Right renal pelvis (tissue), 4 donors: ENCODE measurements at places on chromosomes 5 and 9. TPM values are rescaled to one million over a fixed set of nuclear protein-coding genes. Genes with fewer than 3 reads are reported as not detected.

IL5 gene
- polyA plus RNA-seq, result 0.18 TPM

DNA sequence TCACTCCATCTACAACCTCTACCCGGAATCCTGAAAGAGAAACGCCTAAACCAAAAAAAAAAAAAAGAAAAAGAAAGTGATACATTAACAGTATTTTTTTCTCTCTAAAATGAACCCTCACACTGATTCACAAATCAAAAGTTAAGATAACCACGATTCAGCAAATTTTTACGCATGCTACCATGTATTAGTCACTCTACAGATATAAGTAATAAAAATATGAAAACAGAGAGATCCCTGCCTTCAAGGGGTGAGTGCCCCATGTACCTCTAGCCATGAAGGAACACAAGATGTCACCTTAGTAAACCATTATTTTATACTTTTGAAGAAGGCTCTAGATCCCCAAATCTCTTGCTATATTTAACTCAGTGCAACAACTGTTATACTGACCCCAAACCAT is 33.4 kb downstream of the CEMIP2 start:
- no peak for DNase-seq

DNA sequence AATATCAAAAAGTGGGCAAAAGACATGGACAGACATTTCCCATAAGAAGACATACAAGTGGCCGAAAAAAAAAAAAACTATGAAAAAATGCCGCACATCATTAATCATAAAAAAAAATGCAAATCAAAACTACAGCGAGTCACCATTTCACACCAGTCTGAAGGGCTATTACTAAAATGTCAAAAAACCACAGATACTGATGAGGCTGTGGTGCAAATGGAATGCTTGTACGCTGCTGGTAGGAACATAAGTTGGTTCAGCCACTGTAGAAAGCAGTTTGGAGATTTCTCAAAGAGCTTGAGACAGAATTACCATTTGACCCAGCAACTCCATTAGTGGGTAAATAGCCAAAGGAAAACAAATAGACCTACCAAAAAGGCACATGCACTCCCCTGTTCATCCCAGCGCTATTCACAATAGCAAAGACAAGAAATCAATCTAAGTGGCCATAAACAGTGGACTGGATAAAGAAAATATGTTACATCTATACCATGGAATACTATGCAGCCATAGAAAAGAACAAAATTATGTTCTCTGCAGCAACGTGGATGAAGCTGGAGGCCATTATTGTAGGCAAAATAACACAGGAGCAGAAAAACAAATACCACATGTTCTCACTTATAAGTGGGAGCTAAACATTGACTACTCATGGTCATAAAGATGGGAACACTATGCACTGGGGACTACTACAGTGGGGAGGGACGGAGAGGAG is 110.6 kb upstream of the BOD1 start:
- DNase-seq, result no peak

DNA sequence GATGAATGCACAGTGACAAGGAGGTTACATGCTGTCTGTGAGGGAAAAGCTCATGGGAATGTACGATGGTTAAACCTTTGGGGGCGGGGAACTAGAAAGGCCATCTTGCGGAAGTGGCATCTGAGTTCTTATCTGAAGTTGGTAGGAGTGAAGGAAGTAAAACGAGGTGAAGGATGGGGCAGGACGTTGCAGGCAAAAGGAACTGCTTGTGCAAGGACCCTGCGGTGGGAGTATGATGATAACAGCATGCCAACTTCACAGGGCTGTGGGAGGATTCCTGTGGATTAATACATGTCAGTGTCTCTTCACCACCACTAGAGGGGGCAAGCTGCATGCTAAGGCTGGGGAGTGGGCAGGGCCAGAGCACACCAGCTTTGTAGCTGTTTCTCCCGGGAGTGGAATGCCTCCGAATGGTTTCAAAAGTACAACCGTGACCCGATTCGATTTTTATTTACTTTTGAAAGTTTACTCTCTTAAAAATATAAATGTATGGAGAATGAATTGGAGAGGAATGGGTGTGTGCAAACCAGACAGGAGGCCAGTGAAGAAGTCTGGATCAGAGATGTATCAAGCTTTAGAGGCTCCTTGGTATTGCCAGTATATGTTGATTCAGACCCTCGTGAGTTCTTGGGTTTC is 62.5 kb downstream of the CYFIP2 start:
- DNase-seq, result peak; percentile 57

GRCh38 chr9:80191108-80191507 is 619.3 kb downstream of the TLE4 start:
- no peak for DNase-seq

- no peak for DNase-seq
Observed at GRCh38 chr9:38138276-38138675, 69.2 kb upstream of the SHB start.
